ENCODE measurements at places on chromosomes 12 and 14. TPM values are rescaled to one million over a fixed set of nuclear protein-coding genes. Genes with fewer than 3 reads are reported as not detected.

MGAT2 gene
- 64.2 TPM for total RNA-seq

OR4E2 gene
- total RNA-seq: not detected

STAB2 gene
- not detected for total RNA-seq

RHOJ gene
- not detected for total RNA-seq

GPRC5A gene
- total RNA-seq: 0.05 TPM

WNT1 gene
- total RNA-seq: 0.72 TPM

NRXN3 gene
- total RNA-seq: not detected

CCDC91 gene
- 30.4 TPM for total RNA-seq

PRR13 gene
- total RNA-seq: 202 TPM

KITLG gene
- total RNA-seq: 0.12 TPM

HAL gene
- total RNA-seq: 0.33 TPM

DIO2 gene
- not detected for total RNA-seq

PRR4 gene
- 1.8 TPM for total RNA-seq

ANGEL1 gene
- total RNA-seq: 17.2 TPM

ACVRL1 gene
- not detected for total RNA-seq

GUCY2C gene
- total RNA-seq: not detected

SAMD15 gene
- total RNA-seq: 0.26 TPM

AICDA gene
- total RNA-seq: 0.82 TPM

CCDC175 gene
- not detected for total RNA-seq

GNG2 gene
- total RNA-seq: 316 TPM

PARPBP gene
- total RNA-seq: 18.9 TPM

SLCO1A2 gene
- not detected for total RNA-seq
